ENCODE measurements at places on chromosomes 2 and 18. TPM values are rescaled to one million over a fixed set of nuclear protein-coding genes. Genes with fewer than 3 reads are reported as not detected.
A peak's percentile ranks its signal among the peaks of the same experiment; 100 is the strongest.

DNA sequence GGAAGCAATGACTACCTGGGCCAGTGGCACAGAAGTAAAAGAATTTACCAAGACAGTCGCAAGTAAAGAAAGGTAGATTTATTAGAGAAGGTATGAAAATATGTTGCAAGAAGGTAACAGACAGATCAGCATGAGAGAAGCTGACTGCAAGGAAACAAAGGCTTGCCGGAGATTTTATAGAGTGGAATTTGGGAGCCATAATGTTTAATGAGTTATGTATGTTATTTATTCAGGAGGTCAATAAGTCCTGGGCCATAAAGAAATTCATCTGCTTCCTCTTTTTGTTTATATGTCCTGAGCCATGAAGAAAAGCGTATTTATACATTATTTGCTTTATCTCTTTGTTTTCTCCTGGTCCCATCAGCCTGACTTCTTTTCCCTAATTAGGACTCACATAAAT lies 423.6 kb downstream of the PTH2R start:
- H3K4me1 ChIP-seq = peaks cover 6% of the 10 kb centered on the region
- H3K36me3 ChIP-seq = no peaks in the 10 kb centered on the region
- DNase-seq = no peak
- no peaks in the 10 kb centered on the region for H3K27me3 ChIP-seq
- H3K27ac ChIP-seq = no peak overlapping the region

GRCh38 chr2:104744537-104744936 lies 109.4 kb upstream of the POU3F3 start:
- no peak overlapping the region for H3K4me3 ChIP-seq
- no peaks in the 10 kb centered on the region for H3K36me3 ChIP-seq
- no peak overlapping the region for H3K27ac ChIP-seq
- no peaks in the 10 kb centered on the region for H3K4me1 ChIP-seq
- no peak for DNase-seq

GRCh38 chr18:25275412-25276001 lies 76.5 kb downstream of the ZNF521 start:
- H3K4me1 ChIP-seq = no peaks in the 10 kb centered on the region
- DNase-seq = no peak
- no peak overlapping the region for H3K4me3 ChIP-seq
- no peaks in the 10 kb centered on the region for H3K27me3 ChIP-seq
- no peaks in the 10 kb centered on the region for H3K36me3 ChIP-seq

DNA sequence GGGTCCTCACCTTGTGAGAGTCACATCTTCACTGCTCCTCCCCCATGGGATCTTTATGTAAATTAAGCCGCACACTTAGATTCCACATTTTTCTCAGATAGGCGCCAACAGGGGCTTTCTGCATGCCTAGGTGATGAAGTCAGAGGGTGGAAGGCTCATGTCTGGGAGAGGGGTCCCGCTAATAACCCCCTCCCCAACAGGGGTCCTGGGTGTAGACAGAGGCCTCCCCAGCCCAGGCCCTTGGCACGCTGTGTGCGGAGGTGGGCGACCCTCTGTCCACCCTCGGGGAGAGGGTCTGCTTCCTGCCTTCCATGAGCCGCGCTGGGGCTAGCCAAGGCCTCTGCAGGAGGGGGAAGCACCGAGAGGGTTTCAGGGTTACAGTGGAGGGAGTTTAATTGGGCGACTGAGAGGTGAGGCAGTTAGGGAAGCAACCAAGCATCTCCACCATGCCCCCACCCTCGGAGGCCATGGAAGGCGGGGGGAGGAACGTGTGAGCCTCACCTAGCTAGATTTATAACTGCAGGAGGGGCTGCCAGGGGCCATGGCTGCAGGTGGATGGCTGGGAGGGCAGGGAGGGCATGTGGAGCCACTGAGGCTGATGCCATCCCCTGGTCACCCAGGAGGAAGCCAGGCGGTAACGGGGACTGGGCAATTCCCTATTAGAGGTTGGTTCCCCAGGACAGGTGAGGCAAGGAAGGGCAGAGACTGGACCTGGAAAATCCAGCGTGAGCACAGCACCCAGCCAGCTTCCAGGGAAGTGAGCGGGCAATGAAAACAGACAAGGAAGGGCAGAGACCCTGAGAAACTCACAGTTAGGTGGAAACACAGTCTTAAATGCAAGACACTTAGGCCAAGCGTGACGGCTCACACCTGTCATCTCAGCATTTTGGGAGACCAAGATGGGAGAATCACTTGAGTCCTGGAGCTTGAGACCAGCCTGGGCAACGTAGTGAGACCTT lies 7.7 kb upstream of the PXDN start:
- H3K36me3 ChIP-seq = no peaks in the 10 kb centered on the region
- H3K4me3 ChIP-seq = no peak overlapping the region
- no peaks in the 10 kb centered on the region for H3K4me1 ChIP-seq

DNA sequence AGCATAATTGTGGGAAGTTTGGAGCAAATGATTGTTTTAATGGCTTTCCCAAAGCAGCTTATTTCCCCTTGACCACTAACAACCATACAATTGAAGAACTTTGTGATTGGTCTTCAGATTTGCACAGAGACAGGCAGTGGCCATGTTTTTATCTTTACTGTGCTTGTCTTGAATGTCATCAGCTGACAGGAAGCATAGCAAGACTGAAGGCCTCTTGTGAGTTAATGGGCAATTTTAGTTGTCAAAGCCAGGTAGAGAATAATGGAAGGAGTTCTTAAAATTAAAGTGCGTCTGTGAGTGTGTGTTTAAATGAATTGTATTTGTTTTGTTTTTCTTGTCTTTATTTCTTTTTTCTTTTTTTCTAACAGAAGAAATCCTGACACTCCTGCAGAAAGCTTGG lies 809.9 kb downstream of the TSN start:
- DNase-seq = no peak
- H3K27me3 ChIP-seq = no peaks in the 10 kb centered on the region
- no peaks in the 10 kb centered on the region for H3K4me1 ChIP-seq
- no peaks in the 10 kb centered on the region for H3K36me3 ChIP-seq
- H3K4me3 ChIP-seq = no peak overlapping the region

GRCh38 chr18:38362286-38362792 lies 796.7 kb upstream of the CELF4 start:
- DNase-seq = no peak
- no peaks in the 10 kb centered on the region for H3K4me1 ChIP-seq
- no peaks in the 10 kb centered on the region for H3K27me3 ChIP-seq

GRCh38 chr18:54828281-54828881 lies at the start of gene RAB27B:
Gene RAB27B, plus strand, starts transcription at chr18:54828477. Its CDS starts 49,109 bp downstream, at chr18:54877586.
- peak within 1 kb of the TSS; percentile 76 for H3K27ac ChIP-seq
- no peaks in the 10 kb centered on the region for H3K36me3 ChIP-seq
- peak; percentile 92 for DNase-seq
- no peaks in the 10 kb centered on the region for H3K27me3 ChIP-seq
- peaks cover 3% of the 10 kb centered on the region for H3K4me1 ChIP-seq

DNA sequence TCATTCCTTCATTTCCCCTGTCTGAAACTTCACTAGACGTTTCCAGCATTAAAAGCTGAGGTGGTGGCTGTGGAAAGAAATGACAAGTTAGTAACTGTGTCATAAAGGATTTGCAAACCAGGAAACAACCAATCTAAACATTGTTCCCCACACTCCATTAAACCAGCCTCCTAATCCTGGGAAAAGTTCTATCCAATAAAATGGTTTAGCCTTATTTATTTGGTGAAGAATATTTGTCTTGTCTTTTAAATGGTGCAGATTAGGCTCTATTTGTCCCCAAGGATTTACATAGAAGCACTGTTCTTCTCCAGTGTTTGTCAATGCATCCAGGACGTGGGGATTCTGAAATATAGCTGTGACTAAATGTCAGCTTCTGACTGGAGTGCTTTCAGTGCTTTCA lies 10.5 kb upstream of the DPP4 start:
- H3K4me1 ChIP-seq = no peaks in the 10 kb centered on the region
- no peak overlapping the region for H3K27ac ChIP-seq
- DNase-seq = no peak
- no peaks in the 10 kb centered on the region for H3K36me3 ChIP-seq

- no peaks in the 10 kb centered on the region for H3K4me1 ChIP-seq
- H3K27me3 ChIP-seq = no peaks in the 10 kb centered on the region
- H3K27ac ChIP-seq = no peak overlapping the region
- no peaks in the 10 kb centered on the region for H3K36me3 ChIP-seq
Observed at GRCh38 chr2:57497489-57498096, 549.0 kb upstream of the VRK2 start.

DNA sequence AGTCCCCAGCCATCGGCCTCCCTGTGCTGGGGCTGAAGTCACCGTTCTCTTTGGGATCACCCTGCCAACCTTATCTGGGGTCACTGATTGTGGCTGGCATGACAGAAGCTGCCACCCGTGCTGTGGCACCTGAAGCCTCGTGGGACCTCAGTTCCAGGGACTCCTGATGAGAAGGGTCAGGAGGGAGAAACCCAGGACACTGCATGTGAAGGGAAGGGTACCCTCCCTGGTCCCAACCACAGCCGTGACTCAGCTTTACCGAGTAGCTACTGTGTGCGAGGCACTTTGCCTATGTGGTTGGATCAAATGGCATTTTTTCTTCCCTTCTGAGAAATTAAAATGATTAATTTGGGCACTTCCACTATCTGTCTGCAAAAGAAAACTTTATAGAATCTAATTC lies 64.4 kb downstream of the SP110 start:
- H3K4me3 ChIP-seq = no peak overlapping the region
- H3K27ac ChIP-seq = no peak overlapping the region
- H3K27me3 ChIP-seq = no peaks in the 10 kb centered on the region
- H3K36me3 ChIP-seq = no peaks in the 10 kb centered on the region
- H3K4me1 ChIP-seq = no peaks in the 10 kb centered on the region

DNA sequence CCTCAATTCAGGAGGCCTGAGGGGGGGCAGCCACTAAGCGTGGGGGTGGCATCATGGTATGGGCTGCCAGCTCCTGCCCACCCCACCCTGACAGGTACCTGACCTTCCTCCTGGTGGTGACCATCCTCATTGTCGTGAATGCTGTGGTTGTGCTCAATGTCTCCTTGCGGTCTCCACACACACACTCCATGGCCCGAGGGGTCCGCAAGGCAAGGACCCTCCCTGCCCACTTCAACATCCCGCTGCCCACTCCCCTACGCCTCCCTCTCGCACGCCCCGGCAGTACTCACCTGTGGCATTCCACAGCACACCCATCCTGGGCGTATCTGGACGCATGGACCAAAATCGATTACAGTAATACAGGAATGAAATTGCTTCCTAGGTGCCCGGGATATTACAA lies 4.0 kb downstream of the CHRNG start:
- H3K4me3 ChIP-seq = no peak overlapping the region
- H3K36me3 ChIP-seq = no peaks in the 10 kb centered on the region
- H3K27me3 ChIP-seq = no peaks in the 10 kb centered on the region
- DNase-seq = no peak
- peaks cover 3% of the 10 kb centered on the region for H3K4me1 ChIP-seq

GRCh38 chr2:72394541-72395070 lies 246.9 kb upstream of the CYP26B1 start:
- H3K36me3 ChIP-seq = no peaks in the 10 kb centered on the region
- no peaks in the 10 kb centered on the region for H3K4me1 ChIP-seq
- H3K27me3 ChIP-seq = no peaks in the 10 kb centered on the region
- no peak overlapping the region for H3K4me3 ChIP-seq
- DNase-seq = peak; percentile 22

The ALLC gene
- not detected for total RNA-seq

The RAMP1 gene
- 27.2 TPM for total RNA-seq

Measured in colonic mucosa (tissue), 4 donors.